ENCODE measurements at places on chromosomes 11 and 22.

- DNase-seq, result no peak
Measured at GRCh38 chr11:64522036-64522435, 69.0 kb upstream of the SLC22A12 start.

DNA sequence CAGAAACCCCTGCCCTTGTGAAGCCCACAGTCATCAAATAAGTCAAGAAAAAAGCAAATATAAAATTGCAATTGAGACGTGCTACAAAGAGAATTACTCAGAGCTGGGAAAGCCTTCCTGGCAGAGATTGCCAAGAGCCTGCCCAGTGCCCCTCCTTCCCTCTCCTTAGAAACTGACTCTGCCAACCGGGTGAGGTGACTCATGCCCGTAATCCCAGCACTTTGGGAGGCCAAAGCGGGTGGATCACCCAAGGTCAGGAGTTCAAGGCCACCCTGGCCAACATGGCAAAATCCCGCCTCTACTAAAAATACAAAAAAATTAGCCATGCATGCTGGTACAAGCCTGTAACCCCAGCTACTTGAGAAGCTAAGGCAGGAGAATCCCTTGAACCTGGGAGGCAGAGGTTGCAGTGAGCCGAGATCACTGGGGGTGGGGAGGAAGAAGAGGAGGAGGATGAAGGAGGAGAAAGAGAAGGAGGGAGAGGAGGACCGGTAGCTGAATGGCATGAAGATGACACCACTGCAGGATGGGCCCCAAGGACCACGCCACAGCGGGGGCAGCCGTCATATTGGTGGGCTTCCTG, 76.1 kb upstream of the RTL6 start:
- DNase-seq, result peak; percentile 89

DNA sequence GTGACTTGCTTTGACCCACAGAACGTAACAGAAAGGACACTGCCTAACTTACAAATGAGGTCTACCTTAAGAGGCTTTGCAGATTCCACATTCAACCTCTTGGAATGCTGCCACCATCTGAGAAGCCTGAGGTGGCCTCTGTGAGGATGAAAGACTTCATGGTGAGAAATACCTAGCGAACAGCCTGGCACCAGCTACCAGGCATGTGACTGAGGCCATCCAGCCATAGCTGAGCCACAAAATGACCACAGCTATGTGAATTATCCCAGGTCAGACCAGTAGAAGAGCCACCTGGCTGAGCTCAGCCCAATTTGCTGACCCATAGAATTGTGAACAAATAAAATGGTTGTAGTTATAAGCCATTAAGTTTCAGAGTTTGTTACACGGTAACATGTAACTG, 37.5 kb downstream of the PPARA start:
- DNase-seq, result no peak

GRCh38 chr11:47863189-47863897, 15.2 kb upstream of the NUP160 start:
- peak; percentile 93 for DNase-seq

- DNase-seq, result no peak
Measured at GRCh38 chr11:8089791-8090510, 8.9 kb downstream of the TUB start.

GRCh38 chr11:17164361-17165246, 43.2 kb downstream of the PIK3C2A start:
- peak; percentile 43 for DNase-seq

DNA sequence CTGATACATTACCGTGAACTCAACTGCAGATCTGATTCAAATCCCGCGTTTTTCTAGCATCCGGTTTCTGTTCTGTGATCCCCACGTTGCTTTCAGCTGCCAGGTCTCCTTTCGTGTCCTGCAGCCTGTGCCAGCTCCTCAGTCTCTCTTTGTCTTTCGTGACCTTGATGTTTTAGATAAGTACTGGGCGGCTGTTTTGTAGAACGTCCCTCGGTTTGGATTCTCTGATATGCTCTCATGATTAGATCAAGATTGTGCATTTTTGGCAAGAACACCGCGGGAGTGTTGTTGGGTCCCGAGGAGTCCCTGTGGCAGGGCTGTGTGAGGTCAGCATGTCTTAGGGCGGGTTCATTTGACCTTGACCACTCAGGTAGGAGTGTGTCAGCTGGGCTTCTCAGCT, 38.6 kb downstream of the KCNQ1 start:
- DNase-seq, result no peak

DNA sequence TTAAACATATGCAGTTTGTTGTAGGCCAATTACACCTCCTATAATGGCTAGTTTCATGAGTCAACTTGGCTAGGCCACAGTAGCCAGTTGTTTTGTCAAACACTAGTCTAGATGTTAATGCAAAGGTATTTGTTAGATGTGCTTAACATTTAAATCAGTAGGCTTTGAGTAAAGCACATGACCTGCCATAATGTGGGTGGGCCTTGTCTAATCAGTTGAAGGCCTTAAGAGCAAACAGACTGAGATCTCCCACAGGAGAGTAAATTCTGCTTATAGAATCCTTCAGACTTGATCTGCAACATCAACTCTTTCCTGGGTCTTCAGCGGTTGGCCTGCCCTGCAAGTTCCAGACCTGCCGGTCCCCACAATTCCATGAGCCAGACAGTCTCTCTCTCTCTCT, 1345.9 kb downstream of the BRD1 start:
- no peak for DNase-seq

- DNase-seq, result peak; percentile 39
Measured at GRCh38 chr11:62710001-62710345, 2.5 kb downstream of the GNG3 start.

- DNase-seq, result no peak
Measured at GRCh38 chr22:17562906-17563870, at the start of gene SLC25A18. Gene SLC25A18 (plus strand): TSS chr22:17563498. CDS start chr22:17579945, 16,447 bp downstream.

DNA sequence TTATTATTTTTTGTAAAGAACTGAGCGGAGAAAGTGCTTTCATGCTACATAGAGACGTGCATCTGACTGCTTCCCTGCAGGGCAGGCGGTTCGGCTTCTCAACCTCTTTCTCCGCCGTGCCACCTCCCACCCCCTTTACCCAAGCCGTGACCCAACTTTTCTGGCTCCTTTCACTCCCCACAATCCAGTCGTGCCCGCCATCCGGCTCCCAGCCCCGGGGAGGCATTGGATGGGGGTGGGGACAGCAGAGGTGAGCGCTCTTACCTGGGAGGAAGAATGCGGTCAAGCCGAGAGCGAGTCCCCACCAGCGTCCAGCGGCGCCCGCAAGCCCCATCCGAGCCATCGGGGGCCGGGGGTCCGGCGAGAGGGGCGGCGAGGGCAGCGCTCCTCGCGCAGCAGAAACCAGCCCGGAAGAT, 781 bp downstream of the NECTIN1 start:
- DNase-seq, result no peak

GRCh38 chr11:2516276-2517015, 71.6 kb downstream of the KCNQ1 start:
- no peak for DNase-seq

DNA sequence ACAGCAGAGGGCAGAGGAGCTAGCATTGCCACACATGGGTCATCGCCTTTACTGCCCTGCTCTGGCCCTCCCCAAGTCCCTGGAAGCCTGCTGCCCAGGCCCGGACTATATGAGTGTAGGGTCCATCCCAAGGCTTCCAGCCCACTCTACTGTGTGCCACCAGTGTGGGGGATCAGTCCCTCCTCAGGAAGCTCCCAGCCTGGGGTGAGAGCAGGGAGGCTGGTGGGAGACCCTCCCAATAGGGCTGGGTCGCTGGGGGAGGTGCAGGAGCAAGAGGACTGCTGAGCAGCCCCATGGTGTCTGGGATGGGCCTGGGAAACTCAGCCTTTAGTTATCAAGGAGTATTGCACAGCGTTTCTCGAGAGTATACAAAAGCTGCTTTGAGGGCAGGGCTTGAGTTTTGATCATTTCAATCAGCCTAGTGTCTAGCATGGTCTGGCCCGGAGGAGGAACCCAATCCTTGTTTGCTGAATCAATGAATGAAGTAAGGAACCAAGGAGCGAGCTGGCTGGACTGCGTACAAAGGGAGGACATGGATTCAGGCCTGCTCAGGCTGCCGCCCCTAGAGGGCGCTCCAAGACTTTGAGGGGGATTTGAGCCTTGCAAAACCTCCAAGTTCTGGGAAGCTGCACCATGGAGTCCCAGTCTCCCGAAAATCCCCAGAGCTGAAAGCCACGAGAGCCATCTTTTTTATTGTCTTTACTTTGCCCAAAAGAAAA, 89.0 kb upstream of the PARVA start:
- peak; percentile 98 for DNase-seq

GRCh38 chr11:65308281-65308891, 6.3 kb upstream of the CDC42EP2 start:
- no peak for DNase-seq

GRCh38 chr11:96179905-96180304, 163.1 kb downstream of the MAML2 start:
- DNase-seq, result no peak

DNA sequence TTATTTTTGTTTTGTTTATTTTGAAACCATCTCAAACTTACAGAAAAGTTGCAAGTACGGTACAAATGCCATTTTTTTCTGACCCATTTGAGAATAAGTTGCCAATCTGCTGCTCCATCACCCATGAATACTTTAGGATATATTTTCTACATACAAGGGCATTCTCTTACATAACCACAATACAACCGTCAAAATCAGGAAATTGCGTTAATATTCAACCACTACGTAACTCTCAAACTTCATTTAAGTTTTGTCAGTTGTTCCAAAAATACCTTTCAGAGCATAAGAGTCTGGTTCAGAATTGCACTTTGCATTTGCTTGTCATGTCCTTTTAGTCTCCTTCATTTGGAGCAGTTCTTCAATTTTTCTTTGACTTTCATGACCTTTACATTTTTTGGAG, 194.3 kb upstream of the BDNF start:
- no peak for DNase-seq

GRCh38 chr11:9905960-9906791, 242.3 kb downstream of the SWAP70 start:
- DNase-seq, result peak; percentile 93

DNA sequence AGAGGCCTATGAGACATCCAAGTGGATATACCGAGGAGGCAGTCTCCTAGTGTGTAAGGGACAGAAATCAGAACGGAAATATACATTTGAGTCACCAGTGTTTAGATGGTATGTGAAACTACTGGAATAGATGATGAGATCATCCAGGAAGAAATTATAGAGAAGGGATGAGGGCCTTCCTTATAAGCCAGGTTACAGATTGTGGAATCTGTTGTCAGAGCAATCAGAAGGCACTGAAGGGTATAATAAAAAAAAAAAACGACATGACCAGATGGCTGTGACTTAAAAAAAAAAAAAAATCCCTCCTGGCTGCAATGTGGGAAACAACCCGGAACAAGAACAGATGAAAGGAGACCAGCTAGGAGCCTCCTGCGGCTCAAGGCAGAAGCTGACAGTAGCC, 2.7 kb downstream of the MAJIN start:
- DNase-seq, result peak; percentile 34

GRCh38 chr11:5992604-5993251, 5.9 kb upstream of the OR52L1 start:
- peak; percentile 27 for DNase-seq

DNA sequence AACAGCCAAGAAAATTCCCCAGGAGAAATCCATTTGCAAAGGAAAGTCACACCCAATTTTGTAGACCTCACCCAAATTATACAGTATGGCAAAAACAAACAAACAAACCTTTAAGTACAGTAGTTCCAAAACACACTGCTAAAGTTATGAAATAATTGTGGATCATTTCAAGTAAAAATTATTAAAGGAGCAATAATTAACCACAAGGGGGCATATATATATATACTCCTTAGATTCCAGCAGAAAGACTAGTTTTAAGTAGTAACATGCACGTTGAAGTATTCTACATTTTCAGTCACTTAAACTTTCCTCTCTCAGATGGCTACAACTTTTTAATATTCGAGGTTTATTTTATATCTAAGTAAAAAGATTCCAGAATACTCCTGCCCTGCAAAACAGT, 26.8 kb downstream of the RNF141 start:
- peak; percentile 69 for DNase-seq

GRCh38 chr11:71186806-71187205, 65.6 kb downstream of the SHANK2 start:
- no peak for DNase-seq

DNA sequence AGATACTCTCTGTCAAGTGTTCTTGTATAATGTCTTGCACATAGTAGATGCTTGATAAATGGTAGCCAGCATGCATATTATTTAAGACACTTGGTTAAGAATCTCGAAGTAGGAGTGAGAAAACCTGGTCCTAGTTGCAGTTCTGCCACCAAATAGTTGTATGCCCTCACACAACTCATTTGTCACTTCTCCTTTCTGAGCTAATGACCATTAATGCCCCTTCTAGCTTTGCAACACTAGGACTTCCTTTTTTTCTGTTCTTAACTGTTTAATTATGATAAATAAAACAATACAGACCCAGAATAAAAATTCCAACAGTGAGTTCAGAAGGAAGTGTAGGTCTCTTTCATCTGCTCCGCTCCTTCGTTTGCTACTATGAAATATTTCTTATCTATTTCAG, 453.6 kb downstream of the TMEM135 start:
- DNase-seq, result no peak

- DNase-seq, result no peak
Measured at GRCh38 chr11:40175980-40176379, 1283.5 kb downstream of the LRRC4C start.

GRCh38 chr11:77753230-77753629, 67.3 kb downstream of the RSF1 start:
- DNase-seq, result no peak

DNA sequence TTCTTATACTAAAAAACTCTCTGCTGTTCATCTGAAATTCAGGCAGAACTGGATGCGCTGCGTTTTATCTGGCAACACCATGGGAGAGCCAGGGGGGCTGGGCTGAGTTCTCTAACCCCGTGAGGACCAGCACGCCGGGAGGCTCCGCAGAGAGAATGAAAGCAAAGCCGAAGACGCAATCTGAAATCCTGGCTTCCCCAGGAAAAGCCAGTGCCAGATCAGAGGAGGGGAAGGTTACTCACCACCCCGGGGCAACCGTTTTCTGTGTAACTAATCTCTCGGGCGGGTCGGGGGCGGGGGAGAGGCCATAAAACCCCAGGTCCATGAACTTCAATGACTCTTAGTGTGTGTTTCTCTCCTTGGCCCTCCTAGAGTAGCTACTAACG, 99.4 kb downstream of the SHANK2 start:
- DNase-seq, result peak; percentile 20

DNA sequence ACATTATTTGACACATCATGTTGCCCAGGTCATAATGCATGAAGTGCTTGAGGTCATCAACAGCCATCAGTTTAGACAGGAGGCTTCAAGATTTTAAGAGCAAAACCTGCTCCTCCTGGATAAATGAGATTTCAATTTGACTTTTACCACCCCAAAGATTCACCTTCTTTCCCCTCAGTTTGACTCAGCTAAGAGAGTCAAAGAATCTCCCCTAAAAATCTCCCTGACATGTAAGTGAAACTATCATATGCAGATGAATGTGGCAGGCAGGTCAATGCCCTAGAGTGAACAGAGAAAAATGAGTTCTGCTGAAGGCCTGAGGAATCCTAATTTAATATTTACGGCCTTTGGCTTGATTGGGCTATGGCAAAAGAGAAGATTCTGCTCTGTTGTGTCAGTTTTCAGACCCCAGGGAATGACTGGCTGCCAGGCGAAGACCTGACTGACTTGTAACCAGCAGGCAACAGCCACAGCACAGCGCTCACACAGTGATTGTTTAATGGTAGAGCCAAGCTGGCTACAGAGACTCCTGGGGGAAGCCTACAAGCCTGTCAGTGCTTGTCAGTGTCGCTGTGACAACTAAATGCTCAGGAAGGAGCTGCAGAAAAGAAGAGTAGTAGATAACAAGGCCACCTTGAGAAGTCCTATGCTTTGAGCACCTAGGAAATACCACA, 491.2 kb upstream of the LRRC4C start:
- no peak for DNase-seq

Measured in adipocyte (in vitro differentiated cells).